ENCODE measurements at places on chromosomes 11 and 22.

GRCh38 chr11:33160587-33160986 lies 693 bp downstream of the CSTF3 start:
- DNase-seq: no peak

GRCh38 chr11:129750343-129751292 lies 65.0 kb upstream of the TMEM45B start:
- DNase-seq: peak; percentile 18

- no peak for DNase-seq
Measured at GRCh38 chr11:26994631-26995095, 751 bp downstream of the FIBIN start.

DNA sequence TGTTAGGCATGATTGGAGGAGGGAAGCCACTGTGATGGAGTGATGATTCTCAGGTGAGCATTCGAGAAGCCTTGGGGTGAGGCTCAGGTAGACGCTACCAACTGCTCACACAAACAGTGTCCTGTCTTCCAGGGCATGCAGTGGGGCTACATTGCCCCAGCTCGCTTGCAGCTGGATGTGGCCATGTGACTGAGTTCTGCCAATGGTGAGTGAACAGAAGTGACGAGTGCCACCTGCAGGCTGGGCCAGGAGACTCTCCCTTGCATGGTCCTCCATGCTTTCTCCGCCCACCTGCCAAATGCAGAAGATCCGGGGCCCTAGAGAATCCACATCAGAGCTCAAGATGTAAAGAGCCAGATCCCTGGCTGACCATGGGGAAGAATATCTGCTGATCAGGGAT lies 195.9 kb downstream of the BCR start:
- no peak for DNase-seq

GRCh38 chr11:72908032-72908676 lies 93.9 kb downstream of the ATG16L2 start:
- no peak for DNase-seq

DNA sequence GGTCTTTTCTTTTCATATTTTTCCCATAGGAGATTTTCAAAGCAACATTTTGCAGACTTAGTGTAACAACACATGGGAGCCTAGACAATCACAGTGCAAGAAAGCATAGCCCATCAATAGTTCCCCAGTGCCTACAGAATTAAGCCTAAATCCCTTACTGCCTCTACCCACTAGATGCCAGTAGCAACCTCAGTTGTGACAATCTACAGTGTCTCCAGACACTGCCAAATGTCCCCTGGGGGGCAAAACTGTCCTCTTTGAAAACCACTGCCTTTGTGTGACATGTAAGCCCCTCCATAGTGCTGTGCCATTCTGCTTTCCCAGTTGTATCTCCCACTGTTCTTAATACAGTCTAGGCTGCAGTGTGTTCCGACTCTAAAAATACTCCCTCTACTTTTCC lies 1329.0 kb downstream of the LRRC4C start:
- DNase-seq: no peak

DNA sequence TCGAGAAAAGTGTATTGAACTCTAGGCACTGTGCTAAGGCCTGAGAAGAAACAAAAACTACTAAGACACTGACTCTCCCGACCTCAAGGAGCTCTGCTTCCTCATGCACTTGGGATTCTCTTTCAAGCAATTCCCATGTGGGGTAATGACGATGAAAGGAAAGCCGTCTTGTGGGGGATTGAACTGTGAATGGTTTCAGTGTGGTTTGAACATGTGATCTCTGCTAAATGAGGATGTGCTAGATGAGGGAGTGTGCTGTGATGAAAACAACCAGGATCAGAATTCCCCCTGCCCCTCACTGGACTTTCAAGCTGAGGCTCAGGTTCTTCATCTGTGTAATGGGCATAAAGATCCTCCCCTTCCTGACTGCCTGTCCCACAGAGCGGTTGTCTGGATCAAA lies 74.9 kb downstream of the DEPDC5 start:
- DNase-seq: no peak

DNA sequence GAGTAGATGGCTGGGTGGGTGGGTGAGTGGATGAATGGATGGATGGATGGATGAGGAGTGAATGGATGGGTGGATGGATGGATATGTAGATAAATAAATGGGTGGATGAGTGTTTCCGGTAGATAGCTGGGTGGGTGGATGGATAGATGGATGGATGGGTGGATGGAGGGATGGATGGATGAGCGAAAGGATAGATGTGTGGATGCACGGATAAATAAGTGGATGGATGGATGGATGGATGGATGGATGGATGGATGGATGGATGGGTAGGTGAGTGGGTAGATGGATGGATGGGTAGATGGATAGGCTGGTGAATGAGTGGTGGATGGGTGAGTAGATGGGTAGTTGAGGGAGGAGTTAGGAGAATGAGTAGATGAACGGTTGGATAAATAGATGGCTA lies 349.3 kb downstream of the MN1 start:
- DNase-seq: no peak

- no peak for DNase-seq
Measured at GRCh38 chr11:37861671-37862070, 1263.6 kb upstream of the RAG2 start.

DNA sequence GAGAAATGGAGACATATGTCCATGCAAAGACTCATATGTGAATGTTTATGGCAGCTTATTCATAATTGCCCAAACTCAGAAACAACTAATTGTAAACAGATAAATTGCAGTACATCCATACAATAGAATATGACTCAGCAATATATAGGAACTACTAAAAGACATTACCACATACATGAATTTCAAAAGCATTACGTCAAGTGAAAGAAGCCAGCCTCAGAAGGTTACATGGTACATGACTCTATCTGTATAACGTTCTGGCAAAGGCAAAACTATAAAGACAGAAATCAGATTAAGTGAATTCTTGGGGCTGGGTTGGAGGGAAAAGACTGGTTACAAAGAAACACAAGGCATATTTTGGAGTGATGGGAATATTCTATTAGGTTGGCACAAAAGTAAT lies 7.2 kb downstream of the KCTD21 start:
- DNase-seq: no peak

GRCh38 chr22:44219101-44219870 lies 38.6 kb downstream of the PARVG start:
- DNase-seq: no peak

Data from NCI-H446 (cell line).